ENCODE measurements at places on chromosomes 11 and 22.
A peak's percentile ranks its signal among the peaks of the same experiment; 100 is the strongest.

DNA sequence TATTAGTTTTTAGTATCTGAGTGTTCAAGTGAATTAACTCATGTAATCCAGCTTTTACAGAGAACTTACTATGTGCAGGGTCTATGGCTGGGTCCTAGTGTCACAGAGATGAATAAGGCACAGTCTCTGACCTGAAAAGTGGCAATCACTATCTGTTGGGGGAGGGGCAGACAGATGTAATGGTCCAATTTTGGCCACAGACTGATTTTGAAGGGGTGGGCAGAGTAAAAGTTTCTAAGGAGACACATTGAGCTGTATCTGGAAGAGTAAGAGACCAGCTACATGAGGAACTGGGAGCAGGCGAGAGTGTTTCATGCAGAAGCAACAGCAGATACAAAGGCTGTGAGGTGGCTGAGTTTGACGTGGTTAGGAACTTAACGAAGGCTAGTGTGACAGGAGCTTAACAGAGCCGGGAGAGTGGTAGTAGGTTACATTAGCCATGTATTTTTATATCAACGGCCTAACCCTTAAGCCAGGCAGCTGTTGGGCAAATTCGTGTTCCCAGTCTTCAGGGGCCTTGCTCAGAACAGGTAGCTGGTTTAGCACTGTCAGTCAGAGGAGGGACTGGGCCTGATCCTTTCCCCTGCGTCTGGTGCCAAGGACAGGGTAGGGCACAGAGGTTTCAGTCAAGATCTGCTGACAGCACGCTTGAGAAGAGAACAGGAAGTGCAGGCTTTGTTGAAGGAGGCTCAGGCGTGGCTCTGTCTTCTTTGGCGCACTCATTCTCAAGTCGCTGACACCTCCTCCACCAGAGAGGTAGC is 1.4 kb upstream of the STIM1 start:
- DNase-seq: no peak

DNA sequence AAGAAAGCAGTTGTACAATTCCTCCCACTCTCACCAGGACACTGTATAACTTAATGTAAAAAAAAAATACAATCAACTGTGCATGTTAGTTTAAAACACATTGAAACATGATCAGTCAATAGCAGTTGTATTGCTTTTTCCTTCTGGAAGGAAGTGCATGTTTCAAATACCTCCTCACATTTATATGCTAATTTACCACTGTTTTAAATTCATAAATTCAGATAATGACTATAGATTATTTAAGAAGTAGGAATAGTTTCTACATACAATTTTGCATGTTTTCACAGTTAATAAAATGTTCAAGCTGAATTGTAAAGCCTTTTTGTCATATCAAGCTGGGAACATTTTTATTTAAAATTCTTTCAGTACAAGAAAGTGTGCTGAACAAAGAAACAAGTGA is 3.3 kb downstream of the GRIA4 start:
- DNase-seq: no peak

DNA sequence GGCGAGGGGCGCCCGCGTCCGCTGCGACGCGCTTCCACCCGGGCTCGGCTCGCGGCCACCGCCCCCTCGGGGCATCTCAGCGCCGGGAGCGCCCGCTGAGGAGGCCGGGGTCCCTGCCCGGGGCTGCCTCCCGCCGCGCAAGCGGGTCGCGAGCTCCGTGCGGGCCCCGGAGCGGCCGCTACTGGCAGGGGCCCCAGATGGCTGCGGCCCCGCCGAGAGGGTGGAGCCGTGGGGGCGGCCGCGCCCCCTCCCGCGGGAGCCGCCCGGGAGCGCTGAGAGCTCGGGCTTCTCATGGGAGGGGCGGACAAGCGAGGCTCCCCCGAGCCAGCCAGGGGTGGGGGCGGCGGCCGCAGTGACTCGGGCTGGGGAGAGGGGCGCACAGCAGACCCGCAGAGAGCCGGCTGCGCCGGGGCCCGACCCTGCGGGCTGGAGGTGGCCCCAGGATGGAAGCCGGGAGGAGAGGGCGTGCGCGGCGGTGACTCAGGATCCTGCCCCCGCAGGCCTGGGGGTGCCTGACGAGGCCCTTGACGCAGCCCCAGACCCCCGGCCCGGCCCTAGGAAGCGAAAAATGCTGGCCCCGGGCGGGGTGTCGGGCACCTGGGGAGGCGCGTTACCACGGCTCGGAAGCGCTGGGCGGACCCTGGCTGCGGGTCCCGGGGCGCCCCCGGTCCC is 603 bp upstream of the ZFTA start:
- DNase-seq: peak; percentile 63

GRCh38 chr11:27618281-27618915 is 81.9 kb downstream of the BDNF start:
- no peak for DNase-seq

- no peak for DNase-seq
Measured at GRCh38 chr11:28269586-28269985, 161.4 kb downstream of the METTL15 start.

DNA sequence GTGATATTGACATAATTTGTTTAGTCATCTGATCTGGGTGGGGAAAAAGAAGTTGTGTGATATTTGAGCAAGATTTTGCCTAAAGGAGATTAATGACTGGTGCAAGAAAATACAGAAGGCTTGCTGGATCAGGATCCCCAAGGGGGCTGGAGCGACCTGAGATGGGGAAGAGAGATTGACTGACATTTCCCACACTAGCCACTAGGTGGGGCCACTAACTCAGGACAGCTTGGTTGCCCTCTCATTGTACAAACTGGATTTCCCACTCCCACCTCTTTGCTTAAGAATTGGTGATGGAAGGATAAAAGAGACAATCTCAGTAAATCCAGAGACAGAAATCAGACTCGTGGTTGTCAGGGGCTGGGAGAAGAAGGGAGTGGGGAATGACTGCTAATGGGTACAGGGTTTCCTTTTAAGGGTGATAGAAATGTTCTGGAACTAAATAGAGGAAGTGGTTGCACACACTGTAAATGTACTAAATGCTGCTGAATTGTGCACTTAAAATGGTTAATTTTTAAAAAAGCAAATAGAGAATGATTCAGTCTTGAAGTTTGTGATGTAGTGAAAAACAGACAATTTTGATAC is 50.7 kb downstream of the CTTN start:
- DNase-seq: no peak

DNA sequence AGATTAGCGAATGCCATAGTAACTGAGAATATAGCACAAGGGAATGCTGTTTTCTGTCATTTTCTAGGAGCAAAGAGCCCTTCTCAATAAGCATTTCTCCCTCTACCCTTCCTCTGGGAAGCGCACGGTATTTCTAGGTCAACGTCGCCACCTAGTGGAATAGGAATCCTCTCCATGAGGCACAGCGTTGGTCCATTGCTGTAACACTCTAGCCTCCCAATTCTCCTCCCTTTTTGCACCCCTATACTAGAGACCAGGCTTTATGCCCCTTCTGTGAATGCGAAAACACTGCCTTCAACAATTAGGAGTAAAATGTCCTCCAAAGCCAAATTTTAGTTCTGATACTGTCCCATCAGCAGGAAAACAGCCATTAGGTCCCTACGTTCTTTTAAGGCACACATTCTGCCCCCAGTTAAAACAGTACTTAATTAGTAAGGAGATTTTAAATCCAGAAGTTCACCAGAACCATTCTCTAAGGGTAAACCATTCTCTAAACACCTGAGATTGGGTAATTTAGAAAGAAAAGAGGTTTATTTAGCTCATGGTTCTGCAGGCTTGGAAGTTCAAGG is 12.8 kb upstream of the HYLS1 start:
- peak; percentile 38 for DNase-seq

DNA sequence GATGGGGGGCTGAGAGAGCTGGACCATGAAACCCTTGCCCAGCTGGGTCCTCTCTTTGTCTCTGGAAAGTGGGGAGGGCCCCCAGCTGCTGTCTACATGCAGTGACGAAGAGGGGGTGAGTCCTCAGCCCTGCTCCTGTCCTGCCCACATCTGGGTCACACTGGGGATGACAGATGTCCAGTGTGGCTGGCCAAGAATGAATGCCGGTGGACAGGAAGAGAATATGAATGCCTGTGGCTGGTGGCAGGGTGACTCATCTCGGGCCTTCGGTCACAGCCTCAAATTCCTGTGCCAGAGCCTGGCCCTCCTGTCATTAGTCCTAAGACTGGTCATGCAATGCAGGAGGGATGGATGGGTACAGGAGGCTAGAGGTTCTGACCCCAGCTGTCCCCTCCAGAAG is 2.2 kb upstream of the PNPLA3 start:
- DNase-seq: peak; percentile 61

DNA sequence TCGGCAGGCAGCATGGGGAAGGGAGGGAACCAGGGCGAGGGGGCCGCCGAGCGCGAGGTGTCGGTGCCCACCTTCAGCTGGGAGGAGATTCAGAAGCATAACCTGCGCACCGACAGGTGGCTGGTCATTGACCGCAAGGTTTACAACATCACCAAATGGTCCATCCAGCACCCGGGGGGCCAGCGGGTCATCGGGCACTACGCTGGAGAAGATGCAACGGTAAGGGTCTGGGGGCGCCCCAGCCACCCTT is 204 bp downstream of the FADS2 start:
- no peak for DNase-seq
